Activated naive CD4-positive, alpha-beta T cell treated with Interleukin-2 at 50 U/mL for 16 hours (primary cell): ENCODE measurements at places on chromosomes 12 and 14.
A peak's percentile ranks its signal among the peaks of the same experiment; 100 is the strongest.

GRCh38 chr12:92899386-92900001 is 29.6 kb downstream of the EEA1 start:
- DNase-seq, result no peak

GRCh38 chr12:58081488-58081887 is 140.1 kb downstream of the ATP23 start:
- DNase-seq, result no peak

DNA sequence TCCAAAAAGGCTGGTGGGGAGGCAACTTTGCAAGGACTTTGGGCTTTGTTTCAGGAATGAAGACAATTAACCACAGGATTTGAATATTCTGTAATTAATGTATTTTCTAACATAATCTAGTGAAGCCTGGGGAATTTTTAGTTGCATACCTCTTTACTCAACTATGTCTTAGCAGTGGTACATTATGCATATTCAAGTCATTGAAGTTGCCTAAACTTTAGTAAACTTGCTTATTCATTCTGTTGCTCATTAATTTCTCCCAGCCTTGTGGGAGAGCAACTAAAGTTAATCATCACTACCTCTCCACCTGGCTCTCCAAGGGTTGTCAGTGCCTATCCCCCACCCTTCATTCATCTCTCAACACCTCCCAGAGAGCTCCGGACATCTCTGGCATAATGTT is 54.2 kb downstream of the IFNG-AS1 start:
- no peak for DNase-seq

DNA sequence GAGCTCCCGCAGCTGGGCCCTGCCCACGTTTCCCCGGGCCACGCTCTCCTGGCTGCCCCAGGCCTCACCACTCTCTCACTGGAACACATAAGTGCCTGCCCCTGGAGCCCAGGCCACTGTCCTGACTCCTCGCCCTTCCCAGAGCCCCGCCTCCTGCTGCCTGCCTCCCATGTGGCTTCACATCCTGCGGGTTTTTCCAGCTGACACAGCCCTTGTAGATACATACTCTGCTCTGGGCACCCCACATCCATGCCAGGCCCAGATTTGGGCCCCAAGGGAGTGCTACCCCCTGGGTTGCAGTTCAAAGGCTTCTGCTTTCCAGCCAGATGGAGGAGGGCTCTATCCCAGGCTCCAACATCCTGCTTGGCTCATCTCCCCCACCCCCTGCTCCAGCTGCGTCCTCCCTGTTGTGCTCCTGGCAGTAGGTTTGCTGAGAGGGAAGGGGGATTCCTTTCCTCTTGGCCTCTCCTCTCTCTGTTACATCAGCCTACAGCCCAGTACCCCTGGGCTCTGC is 60.1 kb downstream of the TSPAN9 start:
- DNase-seq, result no peak

- DNase-seq, result no peak
Measured at GRCh38 chr12:76694369-76694768, 69.5 kb upstream of the ZDHHC17 start.

DNA sequence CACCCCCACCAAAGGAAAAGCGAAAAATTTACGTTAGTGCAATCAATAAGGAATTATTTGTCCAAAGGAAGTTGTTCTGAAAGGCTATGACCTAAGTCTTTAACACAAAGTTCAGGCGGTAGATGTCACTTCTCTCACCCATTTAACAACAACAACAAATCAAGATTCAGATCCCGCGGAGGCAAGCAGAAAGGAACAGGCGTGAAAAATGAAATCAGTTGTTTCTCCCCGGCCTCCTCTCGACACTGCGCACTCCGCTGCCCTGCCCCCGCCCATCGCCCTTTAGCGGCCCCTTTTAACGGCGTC is 1.4 kb downstream of the DENND5B start:
- no peak for DNase-seq

DNA sequence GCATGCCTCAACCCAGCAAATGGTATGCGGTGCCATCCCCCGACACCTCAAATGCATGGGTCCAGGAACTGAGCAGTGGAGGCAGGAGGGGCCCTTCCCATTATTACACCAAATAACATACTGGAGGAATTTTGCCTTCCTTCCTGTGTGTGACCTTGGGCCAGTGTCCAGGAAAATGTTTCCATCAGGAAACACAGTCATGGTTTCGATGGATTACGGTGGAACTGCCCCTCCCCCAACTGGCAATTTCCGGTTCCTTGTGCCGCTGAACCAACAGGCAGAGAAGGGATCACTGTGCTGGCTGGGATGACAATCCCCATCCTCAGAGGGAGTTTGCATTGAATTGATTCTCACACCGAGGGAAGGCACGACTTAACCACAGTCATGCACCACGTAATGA is 9.1 kb upstream of the CDC42BPB start:
- no peak for DNase-seq

DNA sequence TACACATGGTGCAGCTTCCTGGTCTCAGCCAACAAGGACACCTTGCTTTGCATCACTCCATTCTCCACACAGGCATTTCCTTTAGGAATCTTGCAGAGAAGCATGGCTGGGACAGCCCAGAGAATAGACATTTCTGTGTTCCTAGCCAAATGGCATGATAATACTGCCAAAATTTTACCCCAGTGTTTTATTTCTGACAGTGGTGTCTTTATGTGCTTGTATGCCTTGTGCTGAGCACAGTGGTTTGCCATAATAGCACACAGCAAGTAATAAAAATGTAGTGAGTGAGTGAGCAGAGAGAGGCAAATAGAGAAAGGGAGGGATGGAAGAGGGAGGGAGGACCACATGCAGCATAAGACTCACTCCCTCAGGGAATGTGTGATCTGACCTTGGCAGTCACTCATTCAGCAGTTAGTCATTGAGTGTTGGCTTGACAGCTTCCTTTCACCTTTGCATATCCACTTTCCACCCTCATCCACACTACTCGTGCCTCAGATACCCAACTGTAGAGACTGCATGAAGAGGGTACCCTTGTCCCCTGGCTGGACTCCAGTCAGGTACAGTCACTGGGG is 212.8 kb upstream of the CCDC196 start:
- DNase-seq, result no peak

GRCh38 chr12:107990325-107990724 is 138.8 kb upstream of the WSCD2 start:
- DNase-seq, result peak; percentile 41

DNA sequence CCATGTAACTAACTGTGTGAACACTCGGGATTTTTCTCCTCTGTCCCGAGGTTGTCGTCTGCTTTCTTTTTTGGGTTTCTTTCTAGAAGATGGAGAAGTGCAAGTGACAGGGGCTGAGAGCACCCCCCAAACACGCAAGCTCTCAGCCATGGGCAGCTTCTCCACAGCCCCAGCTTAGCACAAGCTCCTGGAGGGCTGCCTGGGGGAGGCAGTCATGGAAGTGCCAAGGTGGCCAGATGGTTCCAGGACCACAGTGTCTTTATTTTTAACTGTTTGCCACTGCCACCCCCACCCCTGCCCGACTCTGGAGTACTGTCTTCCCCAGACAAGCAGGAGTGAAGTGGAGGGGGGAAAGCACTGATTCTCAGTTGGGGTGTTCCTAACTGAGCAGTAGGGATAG is 58.2 kb downstream of the ST8SIA1 start:
- DNase-seq, result no peak

DNA sequence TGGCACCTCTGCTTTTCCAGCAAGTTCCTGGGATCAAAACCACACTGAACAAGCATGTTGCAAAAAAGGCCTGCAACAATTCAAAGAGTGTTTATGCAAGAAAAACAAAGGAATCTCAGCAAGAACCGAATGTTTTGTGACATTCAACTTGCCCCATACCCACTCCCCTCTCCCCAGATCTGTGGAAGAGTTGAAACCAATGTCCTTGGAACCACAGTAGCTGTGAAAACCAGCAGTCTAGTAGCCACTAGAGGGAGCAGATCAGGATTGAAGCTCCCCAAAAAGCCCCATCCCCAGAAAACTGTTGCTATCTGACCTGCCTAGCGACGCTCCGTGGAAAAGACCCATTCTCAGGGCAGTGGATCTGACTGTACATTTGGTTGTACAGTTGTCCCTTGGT is 27.1 kb downstream of the PRKAB1 start:
- no peak for DNase-seq

- DNase-seq, result no peak
Measured at GRCh38 chr14:55699131-55700057, 119.4 kb downstream of the KTN1 start.

GRCh38 chr12:69052613-69053408 is 119.8 kb upstream of the CPM start:
- DNase-seq, result peak; percentile 69

DNA sequence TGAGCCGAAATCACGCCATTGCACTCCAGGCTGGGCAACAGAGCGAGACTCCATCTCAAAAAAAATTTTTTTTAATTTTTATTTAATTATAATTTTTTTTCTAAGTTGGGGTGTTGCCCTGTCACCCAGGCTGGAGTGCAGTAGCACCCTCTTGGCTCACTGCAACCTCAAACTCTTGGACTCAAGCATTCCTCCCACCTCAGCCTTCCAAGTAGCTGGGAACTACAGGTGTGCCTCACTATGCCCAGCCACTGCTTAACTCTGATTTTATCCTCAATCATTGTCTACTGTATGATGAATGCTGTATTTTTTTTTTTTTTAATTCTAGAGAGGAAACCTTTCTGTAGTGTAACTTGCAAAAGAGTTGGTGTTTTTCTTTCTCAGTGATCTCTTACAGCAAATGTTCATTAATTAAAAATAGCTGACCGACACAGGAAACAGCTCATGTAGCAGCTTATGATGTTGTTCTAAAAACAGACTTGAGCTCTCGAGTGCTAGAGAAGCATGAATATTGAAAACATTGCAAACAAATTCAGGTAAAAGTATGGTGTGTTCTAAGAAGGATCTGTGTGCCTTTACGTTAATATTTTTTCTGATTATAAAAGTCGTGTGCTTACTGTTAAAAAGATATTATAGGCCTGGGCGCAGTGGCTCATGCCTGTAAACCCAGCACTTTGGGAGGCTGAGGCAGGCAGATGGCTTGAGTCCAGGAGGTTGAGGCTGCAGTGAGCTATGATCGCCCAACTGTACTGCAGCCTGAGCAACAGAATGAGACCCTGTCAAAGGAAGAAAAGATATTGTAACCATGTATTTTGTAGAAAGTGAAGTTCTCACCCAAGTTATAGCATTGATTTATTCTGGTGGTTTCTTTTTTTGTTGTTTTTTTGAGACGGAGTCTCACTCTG is 68.9 kb downstream of the FGD4 start:
- no peak for DNase-seq

- DNase-seq, result no peak
Measured at GRCh38 chr14:58243790-58244555, 670 bp upstream of the PSMA3 start.

DNA sequence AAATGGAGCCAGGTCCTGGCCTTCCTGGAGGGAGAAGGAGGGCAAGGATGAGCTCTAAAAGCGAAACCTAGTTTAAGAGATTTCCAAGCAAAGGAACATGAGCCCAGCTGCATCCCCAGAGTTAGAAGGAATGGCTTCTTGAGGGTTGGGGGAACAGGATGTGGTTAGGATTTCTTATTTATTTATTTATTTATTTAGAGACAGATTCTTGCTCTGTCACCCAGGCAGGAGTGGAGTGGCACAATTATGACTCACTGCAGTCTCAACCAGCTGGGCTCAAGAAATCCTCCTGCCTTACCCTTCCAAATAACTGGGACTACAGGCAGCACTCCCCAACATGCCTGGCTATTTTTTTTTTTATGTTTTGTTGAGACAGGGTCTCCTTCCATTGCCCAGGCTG is 25.3 kb upstream of the TMEM106C start:
- DNase-seq, result no peak

DNA sequence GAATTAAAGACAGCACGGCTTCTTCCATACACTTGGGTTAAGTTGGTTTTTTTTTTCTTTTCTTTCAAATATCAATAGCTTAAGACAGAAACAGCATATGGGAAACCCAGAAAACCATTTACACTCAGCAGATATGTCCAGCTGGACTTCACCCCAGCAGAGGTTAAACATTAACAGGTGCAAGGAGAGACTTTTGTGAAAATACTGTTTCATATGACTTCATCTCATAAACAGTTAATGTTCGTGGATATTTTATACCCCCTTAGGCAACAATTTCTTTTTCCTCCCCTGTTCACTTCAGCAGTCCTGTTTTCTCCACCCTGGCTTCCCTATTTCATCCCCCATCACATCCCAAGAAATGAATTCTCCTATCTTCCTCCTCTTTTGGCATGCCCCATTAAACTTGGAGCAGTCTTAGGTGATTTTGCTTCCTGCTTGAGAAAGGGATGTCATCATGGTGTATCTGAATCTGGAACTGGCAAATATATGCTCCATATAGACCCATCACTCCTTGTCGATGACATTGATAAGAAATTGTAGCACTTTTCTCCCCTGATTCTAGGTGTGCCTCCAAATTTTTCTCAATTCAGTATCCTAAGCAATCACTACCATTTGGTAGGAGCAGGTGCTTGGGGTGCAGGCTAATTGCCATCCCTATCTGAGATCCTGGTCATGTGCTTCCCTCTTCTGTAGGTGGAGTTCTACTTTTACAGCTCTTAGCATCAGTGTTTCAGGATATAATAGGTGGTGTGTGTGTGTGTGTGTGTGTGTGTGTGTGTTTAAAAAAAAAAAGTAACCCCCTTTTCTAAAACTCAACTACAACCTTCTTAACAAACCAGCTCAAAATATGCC is 67.9 kb downstream of the BMP4 start:
- no peak for DNase-seq

DNA sequence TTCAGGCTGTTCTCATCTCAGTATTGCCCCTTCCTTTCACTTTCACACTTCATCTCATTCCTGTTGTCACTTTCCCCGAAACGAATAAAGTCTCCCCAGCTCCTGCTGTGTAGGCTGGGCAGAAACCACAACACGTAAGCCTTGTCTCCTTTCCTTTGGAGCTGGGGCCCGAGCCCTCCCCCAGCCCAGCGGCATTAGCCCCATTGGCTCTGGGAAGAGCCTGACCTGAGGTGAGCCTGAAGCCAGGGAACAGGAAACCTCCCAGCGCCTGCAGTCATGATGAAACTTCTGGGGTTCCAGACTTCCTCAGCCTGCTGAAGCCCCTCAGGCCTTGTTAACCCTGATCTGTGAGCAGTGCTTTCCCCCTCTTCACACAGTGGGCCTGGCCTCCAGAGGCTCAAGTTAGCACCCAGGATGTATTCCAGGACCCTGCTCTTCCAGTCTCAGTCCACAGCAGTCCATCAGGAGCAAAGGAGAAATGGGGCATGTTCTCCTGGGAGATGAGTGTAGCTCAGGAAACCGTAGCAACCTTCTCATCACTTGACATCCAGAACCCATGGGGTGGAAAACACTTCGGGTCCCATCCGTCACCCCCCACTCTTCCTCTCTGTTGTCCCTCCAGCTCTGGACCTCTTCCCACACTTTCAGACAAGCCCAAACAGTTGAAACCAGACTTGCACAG is 21.8 kb downstream of the VASH1 start:
- DNase-seq, result no peak

GRCh38 chr12:71155225-71155624 is 2.6 kb downstream of the TSPAN8 start:
- no peak for DNase-seq

GRCh38 chr14:101118746-101119591 is 215.4 kb upstream of the RTL1 start:
- no peak for DNase-seq
